Heart right ventricle (tissue), 16 donors: ENCODE measurements at places on chromosomes 16 and 17. TPM values are rescaled to one million over a fixed set of nuclear protein-coding genes. Genes with fewer than 3 reads are reported as not detected.

The CSH2 gene
- polyA plus RNA-seq: not detected

GRCh38 chr17:81459224-81459623 is 53.4 kb downstream of the ACTG1 start:
- DNase-seq: peak; percentile 59

GRCh38 chr17:3983606-3984484 is 19.6 kb upstream of the ATP2A3 start:
- DNase-seq: peak; percentile 52

DNA sequence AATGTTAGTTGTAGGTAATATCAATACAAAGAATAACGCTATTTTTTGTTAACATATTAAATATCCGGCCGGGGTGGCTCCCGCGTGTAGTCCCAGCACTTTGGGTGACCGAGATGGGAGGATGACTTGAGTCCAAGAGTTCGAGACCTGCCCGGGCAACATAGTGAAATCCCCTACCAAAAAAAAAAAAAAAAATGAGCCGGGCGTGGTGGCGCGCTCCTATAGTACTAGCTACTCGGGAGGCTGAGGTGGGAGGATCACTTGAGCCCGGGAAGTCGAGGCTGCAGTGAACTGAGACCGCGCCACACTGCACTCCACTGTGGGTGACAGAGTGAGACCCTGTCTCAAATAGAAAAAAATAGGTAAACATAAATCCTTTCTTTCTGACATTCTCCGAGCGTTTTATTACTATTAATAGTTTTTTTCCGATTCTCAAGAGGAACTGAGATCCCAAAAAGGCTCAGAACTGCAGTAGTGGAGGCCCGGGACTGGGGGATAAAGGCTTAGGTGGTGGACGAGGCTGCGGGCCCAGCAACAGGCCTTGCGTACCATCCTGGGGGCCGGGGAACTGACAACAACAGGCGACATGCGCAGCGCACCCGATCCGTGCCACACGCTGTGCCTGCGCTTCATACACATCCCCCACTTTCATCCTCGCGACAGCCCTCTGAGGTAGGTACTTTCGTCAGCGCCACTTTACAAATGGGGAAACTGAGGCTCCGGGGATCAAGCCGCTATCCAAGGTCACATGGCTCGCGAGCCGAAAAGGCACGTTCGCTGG is 919 bp downstream of the N4BP1 start:
- DNase-seq: no peak

- peak; percentile 36 for DNase-seq
Measured at GRCh38 chr17:74239172-74239571, 25.8 kb downstream of the TTYH2 start.

The TMEM132E gene
- polyA plus RNA-seq: 0.09 TPM

The PABPN1L gene
- polyA plus RNA-seq: not detected

DNA sequence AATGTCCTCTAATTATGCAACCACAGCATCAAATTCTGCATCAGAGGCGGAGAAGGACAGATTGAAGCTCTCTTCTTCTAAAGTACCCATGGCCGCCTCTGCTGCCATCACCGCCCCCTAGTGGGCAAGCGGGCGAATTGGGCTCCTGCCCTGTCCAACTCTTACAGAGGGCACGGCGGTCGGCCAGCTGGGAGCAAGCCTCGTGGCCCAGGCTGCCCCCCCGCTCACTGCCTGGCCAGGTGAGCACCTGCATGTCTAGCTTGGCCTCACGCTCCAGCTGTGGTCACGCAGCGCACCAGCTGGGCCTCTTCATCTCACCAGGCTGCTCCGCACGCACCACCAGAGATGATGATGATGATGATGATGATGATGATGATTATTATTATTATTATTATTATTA is 146.1 kb upstream of the TOM1L1 start:
- no peak for DNase-seq

DNA sequence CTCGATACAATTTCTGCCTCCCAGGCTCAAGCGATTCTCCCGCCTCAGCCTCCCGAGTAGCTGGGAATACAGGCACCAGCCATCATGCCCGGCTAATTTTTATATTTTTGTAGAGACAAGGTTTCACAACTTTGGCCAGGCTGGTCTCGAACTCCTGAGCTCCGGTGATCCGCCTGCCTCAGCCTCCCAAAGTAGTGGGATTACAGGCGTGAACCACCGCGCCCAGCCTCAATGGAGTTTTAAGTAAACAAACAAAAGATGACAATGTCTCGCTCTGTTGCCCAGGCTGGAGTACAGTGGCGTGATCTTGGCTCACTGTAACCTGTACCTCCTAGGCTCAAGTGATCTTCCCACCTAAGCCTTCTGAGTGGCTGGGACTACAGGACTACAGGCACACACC is 52.6 kb upstream of the TRAP1 start:
- DNase-seq: no peak

The ZG16B gene
- polyA plus RNA-seq: not detected

The KRT16 gene
- 0.12 TPM for polyA plus RNA-seq

GRCh38 chr17:40209404-40210093 is 9.6 kb upstream of the WIPF2 start:
- no peak for DNase-seq

DNA sequence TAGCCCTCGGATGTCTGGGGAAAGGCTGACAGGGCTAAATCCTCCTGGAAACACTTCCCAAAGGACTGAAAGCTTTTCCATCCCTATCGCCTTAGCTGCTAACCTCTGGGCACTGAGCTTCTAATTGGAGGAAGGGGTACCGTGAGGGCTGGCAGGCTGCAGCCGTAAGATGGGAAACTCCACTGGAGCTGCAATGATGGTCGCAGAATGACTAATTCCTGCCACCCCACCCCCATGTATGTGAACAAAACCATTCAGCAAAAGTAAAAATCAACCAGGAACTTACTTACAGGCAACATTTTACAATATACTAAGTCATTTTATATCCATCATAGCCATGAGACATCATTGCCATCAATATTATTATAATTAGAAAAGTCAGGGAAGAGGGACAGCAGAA is 133.3 kb downstream of the ABCC12 start:
- no peak for DNase-seq

- DNase-seq: peak; percentile 33
Measured at GRCh38 chr16:19029980-19030379, 37.4 kb upstream of the COQ7 start.

The HOXB2 gene
- 4.5 TPM for polyA plus RNA-seq

The ERAL1 gene
- polyA plus RNA-seq: 32.3 TPM

DNA sequence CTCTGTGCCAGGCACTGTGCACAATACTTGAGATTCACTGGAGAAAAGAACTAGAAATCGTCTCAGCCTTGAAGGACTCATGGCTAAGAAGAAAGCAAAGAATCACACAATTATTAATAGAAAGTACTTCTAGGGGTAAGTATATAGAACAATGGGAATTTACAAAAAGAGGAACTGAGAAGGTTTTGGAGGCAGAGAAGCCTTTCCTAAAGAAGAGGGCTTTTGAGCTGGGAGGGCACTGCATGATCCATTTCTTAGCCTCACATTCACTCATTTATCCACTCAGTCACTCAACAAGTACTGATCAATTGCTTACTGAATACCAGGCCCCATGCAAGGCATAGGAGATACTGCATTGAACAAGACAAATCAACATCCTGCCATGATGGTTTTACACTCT is 113.5 kb downstream of the TMEM114 start:
- no peak for DNase-seq

The PRSS27 gene
- polyA plus RNA-seq: 0.66 TPM

DNA sequence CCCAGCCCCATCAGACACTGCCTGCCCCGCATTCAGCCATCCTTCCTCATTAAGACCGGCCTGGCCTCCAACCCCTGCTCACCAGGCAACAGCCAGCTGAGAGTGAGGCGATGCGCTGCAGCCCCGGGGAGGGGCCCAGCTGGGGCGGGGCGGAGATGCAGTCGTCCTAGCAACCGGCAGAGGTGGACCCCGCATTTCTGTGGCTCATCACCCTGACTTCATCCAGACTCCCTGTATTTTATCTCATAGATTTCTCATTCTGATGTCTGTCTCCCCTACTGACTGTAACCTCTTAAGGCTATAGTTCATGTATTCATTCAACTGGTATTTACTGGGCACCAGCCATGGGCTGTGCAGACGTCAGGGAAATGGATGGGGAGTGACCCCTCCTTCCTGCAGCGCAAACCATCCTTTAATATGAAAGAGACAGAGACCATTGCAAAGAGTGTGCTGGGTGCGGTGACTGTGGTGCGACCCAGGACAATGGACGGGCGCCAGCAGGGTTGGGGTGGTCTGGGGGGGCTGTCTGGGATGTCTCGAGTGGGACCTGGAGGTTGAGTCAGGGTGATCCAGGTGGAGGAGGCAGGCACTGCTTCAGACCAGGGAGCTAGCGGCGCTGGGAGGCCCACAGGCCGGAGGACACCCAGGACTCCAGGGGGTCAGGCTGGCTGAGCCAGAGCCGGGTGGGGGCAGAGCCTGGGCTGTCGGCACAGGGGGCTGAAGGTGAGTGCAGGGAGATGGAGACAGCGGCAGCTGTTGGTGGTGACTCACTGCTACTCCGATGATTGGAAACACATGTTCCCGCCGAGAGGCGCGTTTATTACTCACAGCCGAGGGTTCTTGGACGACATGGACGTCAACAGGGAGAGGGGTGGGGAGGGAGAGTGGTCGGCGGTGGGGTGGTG is 10.5 kb upstream of the TIMP2 start:
- peak; percentile 57 for DNase-seq

- no peak for DNase-seq
Measured at GRCh38 chr17:34561328-34561727, 18.1 kb upstream of the TMEM132E start.

- no peak for DNase-seq
Measured at GRCh38 chr16:46839986-46840443, 9.0 kb upstream of the C16orf87 start.

The CAPNS2 gene
- polyA plus RNA-seq: 0.06 TPM

GRCh38 chr16:15552507-15552906 is 90.4 kb downstream of the MARF1 start:
- DNase-seq: no peak

DNA sequence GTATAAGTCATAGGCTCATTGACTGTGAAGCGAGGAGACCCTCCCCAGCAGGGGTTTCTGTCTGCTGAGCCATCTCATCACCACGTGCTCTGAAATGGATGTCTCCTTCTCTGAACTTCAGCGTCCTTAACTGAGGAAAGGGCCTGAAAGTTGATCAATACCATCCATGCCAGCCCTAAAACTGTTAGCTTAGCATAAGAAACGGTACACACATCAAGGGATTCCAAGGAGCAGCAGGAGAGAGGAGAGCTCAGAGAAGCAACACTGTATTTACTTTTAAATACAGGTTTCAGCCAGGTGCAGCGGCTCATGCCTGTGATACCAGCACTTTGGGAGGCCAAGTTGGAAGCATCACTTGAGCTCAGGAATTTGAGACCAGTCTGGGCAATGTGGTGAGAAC is 248.9 kb upstream of the TNRC6C start:
- DNase-seq: no peak

GRCh38 chr16:31200821-31201568 is 1.6 kb downstream of the PYCARD start:
- DNase-seq: no peak
